ENCODE measurements at places on chromosomes 11 and 22.
A peak's percentile ranks its signal among the peaks of the same experiment; 100 is the strongest.

GRCh38 chr11:17803754-17804334 is 69.3 kb downstream of the KCNC1 start:
- no peak for DNase-seq

DNA sequence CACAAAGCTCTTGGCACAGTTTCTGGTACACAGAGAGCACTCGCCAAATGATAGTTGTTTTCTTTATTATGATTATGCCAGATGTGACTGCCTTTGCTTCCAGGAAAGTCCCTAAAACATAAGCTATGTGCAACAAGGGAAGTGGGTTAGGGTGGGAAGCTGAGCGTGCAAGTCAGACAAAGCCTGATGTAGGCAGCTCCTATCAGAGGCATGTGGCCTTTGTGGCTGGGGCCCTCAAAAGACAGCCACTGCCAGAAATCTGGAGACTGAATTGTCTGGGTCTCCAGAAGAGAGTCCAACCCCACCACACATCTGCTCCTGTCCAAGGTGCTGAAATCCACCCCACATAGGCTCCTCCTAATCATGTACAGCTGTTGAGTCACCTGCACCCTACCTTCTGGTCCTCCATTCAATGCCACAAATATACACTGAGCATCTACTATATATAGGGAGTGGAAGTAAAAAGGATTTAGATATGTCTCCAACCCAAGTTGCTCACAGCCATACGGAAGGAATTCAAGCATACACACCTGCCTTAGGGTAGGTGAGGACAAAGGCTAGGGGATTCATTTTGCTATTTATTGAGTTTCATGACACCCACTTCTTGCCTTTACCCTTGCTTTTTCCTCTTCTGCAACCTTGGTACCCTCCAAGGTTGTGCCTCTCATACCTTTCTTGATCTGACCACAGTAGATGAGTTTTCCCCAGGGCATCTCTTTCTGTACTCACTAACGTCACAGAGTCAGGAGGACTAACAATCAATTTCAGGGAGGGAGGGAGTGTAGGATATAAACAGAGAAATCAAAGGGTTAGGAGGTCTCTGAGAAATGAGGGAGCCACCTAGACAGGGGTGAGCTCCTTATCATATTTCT is 12.4 kb downstream of the SEC14L3 start:
- no peak for DNase-seq

DNA sequence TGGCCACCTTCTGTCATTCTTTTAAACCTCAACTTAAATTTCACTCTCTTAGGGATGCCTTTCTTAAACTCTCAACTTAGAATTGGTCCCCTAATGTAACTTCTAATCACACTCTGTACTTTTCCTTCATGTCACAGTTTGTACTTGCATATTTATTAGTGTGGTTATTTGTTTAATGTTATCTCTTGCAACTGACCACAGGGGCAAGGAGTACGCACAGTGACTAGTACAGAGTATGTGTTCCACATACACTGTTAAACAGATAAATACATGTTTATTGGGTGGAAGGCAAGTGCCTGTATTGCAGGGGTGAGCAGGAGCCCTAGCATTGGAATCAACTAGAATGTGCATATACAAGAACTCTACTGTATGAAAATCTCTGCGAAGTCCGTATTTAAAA is 554.0 kb downstream of the INSC start:
- no peak for DNase-seq

- DNase-seq, result no peak
Observed at GRCh38 chr11:61802605-61803004, 9.9 kb downstream of the FEN1 start.

GRCh38 chr11:103550811-103551210 is 441.6 kb downstream of the DYNC2H1 start:
- no peak for DNase-seq

DNA sequence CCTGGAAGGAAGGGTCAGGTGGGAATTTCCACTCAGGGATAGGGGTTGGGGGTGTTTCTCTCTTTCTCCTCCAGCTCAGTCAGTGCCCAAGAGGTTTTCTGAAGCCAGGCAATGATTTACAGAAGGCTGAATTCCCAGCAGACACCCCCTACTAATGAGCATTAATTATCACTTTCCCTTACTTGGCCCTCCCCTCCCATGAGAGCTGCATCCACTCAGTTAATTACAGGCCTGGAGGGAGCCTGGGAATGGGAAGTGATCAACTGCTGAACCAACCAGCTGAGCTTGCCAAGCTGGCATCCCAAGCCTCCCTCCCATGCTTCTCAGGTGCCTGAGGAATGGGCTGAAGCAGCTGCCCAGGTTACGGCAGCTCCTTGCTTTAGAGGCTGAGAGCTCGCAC is 992 bp downstream of the LGALS12 start:
- no peak for DNase-seq

- no peak for DNase-seq
Observed at GRCh38 chr11:121082670-121083069, 18.4 kb upstream of the TECTA start.

DNA sequence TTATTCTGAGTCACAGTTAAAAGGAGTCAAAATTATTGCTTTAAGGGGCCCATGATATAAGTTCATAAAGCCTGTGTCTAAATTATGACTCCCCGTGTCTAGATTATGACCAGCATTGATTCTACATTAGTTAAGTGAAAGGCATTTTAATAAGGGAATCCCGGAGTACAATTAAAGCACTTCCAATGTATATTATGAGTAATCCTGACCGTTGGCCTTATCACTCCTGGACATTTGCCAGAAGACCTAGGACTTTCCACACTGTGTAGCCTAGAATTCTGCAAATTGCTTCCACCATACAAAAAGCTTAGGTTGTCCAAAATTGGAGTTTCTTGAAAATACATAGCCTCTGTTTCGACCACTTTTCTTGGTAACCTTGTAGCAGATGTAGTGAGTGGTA is 1292.6 kb downstream of the LRRC4C start:
- no peak for DNase-seq

DNA sequence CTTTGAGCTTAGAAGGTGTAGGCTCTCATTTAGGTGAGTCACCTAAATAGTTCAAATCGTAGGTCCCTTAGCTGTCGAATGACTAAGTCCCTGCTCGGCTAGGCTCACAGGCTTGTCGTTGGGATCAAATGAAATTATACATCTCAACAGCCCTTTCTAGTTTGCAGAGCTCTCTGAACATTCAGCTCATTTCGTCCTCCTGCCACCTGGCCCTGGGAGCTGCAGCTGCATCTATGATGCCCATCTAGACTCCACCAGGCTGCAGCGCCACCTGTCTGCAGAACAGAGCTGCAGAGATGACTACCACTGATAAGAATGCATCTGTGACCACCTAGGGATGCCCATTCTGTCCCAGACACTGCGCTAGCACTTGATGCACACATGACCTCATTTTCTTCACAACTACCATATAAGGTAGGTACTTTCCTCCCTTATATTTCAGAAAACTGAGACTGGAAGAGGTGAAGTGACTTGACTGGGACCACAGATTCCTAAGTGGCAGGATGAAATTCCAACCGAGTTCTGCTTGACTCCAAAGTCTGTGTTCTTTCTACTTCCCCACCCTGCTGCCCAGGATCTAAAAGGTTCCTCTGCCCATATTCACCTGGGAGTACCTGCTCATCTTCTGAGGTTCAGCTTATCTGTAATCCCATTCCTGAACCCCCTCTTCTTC is 141.1 kb upstream of the NARS2 start:
- peak; percentile 1 for DNase-seq

- no peak for DNase-seq
Observed at GRCh38 chr11:77075425-77075905, 8.7 kb downstream of the CAPN5 start.

GRCh38 chr11:132920451-132921096 is 611.7 kb downstream of the OPCML start:
- DNase-seq, result no peak

- DNase-seq, result no peak
Observed at GRCh38 chr11:18324381-18324780, 2.0 kb downstream of the GTF2H1 start.

- DNase-seq, result no peak
Observed at GRCh38 chr22:23752750-23753149, 1.5 kb downstream of the VPREB3 start.

GRCh38 chr11:119339589-119340334 is 921 bp downstream of the C1QTNF5 start:
- no peak for DNase-seq

GRCh38 chr11:10796191-10796590 is 12.5 kb downstream of the EIF4G2 start:
- DNase-seq, result no peak

- DNase-seq, result no peak
Observed at GRCh38 chr11:7585816-7586215, 72.0 kb downstream of the PPFIBP2 start.

DNA sequence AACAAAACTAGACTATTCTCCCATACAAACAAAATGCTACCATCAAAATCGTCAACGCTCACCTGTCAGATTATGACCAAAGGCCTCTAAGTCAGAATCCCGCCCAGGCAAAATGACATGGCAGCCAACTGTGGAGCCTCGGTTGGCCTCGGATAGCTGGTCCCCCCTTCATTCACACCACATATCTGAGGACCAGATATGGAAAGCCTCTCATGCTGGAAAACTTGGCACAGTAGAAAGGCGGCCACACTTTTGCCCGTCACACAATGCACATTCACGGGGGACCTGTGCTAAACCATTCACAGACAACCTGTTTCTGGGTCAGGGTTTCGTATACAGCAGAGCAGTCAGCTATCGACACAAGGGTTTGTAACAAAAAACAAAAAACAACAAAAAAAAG is 11.2 kb downstream of the MAPK1 start:
- DNase-seq, result no peak

GRCh38 chr22:31253949-31254348 is 38.3 kb downstream of the PIK3IP1 start:
- no peak for DNase-seq

- DNase-seq, result peak; percentile 9
Observed at GRCh38 chr22:45164270-45165088, 754 bp downstream of the NUP50 start.

DNA sequence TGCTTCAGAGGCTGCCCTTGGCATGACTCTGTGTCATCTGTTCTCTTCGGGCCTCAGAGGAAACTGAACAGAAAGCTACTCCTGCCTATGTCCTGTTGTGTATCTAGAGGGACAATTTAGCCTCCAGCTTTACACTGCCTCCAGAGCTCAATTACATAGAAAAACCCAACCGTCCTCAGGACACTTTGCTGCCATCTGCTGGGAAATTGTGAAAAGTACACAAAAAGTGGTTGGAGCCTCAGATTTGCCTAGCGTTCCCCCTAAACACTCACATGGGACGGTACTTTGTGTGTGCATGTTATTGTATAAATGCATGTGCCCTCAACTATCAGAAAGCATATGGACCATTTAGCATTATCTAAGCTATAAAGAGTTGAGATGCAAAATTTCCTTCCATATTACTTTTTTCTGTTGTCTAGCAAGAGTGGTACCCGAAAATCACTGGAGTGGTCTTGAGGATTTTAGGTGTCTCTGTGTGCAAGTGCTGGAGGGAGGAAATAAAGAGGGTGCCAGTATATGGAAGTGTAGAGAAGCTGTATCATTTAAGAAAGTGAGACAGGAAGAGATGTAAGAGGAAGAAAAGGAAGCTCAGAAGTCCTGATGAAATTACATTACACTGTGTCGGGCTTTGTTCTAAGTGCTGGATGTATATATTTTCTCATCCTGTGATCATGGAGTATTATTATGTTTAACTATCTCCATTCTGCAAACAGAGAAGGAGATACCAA is 8.7 kb upstream of the MS4A4E start:
- DNase-seq, result no peak

DNA sequence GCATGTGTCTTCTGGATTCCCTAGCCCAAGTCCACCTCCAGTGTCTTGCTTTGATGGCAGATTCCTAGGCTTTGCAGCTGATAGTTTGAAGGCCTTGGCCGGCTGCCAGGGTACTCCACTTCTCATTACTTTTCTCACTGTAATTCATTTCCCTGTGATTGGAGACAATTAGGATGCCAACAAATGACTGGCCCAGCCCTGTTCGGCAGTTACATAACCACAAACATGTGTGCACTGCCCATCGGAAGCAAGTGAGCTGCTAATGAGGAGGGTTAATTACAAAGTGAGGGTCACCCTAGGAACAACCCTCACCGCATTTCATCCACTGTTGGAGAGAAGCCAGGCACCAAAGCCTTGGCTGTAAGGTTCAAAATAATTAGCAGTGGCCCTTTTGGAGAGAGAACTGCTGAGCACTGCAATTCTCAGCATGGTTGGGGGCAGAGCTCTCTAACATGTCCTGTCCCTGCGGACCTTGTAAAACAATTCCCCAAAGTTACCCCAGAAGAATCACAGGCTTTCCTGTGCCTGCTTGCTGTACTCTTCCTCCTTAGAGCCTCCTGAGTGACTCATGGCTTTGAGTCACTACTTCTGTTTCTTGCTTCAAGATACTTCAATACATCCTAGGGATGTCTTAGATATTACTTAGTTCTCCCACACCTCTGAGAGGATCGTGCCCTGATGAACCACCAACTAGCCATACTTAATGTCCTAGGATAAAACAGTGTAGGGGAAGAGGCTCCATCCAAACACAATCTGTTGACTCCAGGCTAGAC is 109.7 kb upstream of the GALNT18 start:
- no peak for DNase-seq

- no peak for DNase-seq
Observed at GRCh38 chr11:20364341-20364792, 853 bp downstream of the HTATIP2 start.

- DNase-seq, result no peak
Observed at GRCh38 chr11:114610550-114610949, 15.0 kb upstream of the NXPE4 start.

- no peak for DNase-seq
Observed at GRCh38 chr11:113876798-113877669, 1.7 kb upstream of the USP28 start.

DNA sequence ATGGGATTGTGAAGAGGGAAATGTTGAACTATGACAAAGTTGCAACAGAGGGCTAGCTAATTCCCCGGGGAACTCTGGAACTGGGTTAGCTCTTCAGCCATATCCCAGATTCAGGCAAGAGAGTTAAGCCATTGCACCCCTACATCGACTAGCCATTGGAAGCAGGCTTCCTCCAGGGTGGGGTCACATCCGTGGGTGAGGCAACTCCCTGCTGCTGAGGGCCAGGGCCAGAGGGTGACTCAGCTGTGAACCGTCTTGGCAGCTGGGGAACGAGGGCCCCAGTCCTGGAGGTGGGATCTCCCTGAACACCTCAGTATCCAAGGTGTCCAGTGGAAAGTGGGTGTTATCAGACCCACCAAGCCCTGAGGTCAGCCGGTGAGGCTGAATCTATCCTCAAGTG is 41.1 kb downstream of the RPS6KA4 start:
- DNase-seq, result no peak

- no peak for DNase-seq
Observed at GRCh38 chr11:26742966-26743365, 21.1 kb upstream of the SLC5A12 start.

- no peak for DNase-seq
Observed at GRCh38 chr11:19026862-19027261, 33.7 kb downstream of the MRGPRX2 start.

GRCh38 chr11:28798286-28798685 is 690.1 kb downstream of the METTL15 start:
- no peak for DNase-seq
